ENCODE measurements at places on chromosomes 2 and 18. TPM values are rescaled to one million over a fixed set of nuclear protein-coding genes. Genes with fewer than 3 reads are reported as not detected.

DNA sequence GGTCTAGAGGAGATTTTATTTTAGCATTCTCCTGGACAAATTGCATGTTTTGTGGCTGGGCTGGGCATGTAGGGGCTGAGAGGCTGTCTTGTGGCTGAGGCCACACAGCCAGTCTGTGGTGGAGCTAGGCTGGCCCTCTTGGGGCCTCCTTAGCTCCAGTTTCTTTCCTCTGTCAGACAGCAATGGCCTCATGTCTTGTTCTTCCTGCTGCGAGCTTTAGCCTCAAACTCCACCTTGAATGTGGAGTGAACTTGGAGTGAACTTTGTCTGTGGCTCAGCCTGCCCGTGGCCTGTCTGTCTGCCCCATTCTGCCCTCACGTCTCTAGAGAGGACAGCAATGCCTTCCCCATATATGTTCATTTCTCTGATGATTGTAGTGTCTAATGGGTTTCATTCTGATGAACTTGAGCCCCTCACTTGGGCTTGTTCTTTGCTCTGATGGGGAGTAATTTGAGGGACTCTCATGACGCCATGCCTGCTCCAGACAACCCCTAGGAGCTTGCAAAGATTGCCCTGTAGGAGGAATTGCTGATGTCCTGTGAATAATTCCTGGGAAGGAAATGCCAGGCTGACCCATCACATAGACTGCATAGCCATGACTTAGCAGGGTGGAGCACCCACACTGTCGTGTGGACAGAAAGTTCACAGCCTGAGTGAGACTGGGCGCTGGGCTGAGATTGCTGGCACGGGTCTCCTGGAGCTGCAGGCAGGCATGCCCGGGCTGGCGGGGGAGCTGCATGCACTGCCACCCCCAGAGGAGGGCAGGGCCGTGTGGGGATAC is 42.6 kb downstream of the ASAP2 start:
- no peak for DNase-seq

GRCh38 chr2:241850544-241851324 is 8.0 kb downstream of the PDCD1 start:
- DNase-seq = no peak

SCN3A gene
- not detected for total RNA-seq

DNA sequence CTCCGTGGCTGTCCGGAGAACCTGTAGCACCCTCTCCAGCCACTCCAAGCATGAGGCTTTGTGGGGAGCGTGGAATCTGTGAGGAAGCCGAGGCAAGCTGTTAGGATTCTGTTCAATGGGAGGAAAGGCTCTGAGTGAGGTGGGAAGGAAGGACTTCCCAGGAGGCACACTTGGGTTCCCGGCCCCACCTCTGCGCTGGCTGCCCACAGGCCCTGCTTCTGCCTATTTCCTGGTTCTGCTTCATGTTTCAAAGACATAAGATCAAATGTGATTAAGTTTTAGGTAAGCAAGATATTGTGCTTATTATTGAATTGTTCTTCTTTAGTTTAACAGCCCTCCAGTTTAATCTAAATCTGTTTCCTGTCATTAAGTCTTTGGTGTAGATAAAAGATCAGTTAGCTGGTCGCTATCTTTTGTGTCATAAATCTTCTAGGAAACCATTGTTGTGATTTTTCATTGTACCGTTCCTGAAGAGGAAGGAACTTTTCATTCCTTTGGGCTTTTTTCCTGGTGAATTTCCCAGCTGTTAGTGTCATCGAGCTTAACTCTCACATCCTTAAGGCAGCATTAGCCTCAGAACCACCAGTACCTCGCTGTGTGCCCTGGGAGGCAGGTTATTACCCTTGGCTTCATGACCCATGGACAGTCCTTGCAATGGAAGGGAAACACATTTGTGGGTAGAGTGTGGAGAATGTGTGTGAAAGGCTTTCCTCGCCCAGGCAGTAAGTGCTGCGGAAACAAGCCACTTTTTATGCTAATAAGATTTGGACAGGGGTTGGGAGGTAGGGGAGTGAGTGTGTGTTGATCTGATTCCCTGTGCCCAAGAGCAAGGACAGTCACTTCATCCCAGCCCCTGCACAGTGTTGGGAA is 61.9 kb upstream of the ALPP start:
- DNase-seq = no peak

KHK gene
- 267 TPM for total RNA-seq

DNA sequence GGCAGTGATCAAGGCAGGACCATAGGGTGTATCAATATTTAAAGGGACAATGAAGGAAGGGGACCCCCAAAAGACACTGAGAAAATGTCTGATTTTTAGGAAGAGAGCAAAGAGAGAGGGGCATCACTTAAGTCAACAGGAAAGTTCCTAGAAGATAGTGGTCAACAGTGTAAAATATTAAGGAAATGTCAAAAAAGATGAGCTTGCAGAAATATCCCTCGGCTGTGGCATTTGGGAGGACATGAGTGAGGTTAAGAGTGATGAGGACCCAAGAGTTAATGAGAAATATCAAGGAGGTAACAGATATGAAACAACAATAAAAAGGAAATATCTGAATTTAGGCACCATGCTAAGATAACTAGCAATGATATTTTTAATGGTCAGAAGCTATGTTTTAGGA is 339.6 kb downstream of the TGIF1 start:
- no peak for DNase-seq

IL1F10 gene
- not detected for total RNA-seq

SERPINB4 gene
- not detected for total RNA-seq

DNA sequence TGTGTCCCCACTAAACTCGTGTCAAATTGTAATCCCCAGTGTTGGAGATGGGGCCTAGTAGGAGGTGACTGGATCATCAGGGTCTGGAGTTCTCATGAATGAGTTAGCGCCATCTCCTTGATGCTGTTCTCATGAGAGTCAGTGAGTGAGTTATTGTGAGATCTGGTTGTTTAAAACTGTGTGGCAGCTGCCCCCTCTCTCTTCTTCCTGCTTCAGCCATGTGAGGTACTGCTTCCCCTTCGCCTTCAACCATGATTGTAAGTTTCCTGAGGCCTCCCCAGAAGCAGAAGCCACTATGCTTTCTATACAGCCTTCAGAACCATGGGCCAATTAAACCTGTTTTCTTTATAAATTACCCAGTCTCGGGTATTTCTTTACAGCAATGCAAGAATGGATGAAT is 50.4 kb downstream of the AP1S3 start:
- DNase-seq = no peak

SAG gene
- not detected for total RNA-seq

DNA sequence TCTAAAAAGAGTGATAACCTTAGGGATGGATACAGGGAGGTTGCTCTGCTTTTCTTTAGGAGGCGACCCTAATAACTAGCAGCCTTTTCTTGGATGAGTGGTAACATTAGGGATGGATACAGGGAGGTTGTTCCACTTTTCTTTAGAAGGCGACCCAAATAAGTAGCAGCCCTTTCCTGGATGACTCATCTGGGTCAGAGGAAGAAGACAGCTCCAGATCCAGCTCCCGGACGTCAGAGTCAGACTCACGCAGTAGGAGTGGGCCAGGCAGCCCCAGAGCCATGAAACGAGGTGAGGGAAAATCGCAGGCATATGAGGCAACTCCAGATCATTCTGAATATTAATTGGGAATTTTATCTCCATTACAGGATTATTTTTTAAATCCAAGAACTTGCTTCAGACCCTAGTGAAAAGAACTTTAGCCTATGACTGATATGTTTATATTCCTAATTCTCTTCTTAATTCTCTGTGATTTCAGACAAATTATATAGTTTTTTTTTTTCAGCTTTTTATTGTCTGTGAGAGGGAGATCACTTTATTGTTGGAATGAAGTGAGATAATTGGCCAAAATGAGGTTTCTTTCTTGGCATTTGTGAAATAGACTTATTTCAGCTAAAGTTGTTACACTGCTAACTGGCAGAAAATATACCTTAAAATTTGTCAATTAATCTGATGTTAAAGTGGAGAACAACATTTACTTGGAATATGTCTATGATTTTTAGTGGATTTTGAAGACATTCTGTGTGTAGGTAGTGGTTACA is 31.2 kb upstream of the C1GALT1C1L start:
- no peak for DNase-seq

INO80B gene
- 16.5 TPM for total RNA-seq

DNA sequence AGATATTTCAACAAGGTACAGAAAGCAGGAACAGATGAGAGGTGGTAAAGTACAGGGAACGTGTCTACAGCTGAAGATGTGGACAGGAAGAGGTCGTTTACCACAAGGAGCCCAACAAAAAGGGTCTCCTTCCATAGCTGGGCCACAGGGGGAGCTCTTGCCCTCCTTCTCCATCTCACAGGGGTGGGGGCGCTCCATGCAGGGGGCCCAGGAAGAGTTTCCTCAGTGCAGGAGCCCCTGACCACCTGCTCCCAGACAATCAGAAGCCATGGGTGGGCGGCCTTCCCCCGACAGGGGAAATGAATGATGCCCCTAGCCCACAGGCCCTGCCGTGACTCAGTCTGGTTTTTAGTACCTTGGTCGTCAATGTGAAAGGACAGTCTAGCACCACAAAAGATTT is 163.6 kb upstream of the ZNF516 start:
- DNase-seq = no peak

- no peak for DNase-seq
Observed at GRCh38 chr18:9906481-9906880, 7.3 kb upstream of the VAPA start.

SOWAHC gene
- 21.3 TPM for total RNA-seq

DNA sequence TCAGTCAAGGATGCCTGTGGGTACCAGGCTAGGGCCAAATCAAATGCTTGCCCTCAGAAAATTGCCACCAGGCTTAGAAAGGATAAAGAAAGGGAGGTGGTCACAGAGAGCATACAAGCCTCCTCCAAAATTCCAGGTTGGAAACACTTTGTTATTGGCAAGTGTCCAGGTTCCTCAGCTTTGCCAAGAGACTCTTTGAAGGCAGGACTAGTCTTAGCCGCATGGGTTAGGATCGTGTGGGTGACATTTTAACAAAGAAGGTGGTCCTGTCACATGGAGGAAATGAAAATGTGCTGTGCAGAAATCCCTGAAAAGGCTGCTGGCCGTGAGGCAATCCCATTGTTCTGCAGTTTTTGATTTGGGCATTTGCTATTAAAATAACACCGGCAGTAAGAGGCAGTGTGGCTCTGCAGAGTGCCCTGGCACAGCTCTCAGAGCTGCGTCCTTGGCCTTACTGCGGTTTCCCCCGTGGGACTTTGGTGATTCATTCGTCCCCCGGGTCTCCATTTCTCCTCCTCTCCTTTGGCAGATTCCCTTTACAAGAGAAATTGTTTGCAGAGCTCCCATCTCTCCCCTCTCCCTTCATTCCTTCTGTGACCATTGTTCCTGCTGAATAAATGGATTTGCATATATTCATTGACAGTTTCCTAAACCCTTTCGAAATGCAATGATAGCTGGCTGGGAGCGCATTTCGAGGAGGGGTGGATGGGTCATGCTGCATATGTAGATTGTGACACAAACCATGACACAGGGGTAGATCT is 187.3 kb downstream of the VAPA start:
- no peak for DNase-seq

TNFRSF11A gene
- 1.1 TPM for total RNA-seq

GRCh38 chr2:177799531-177799930 is 273.0 kb downstream of the PDE11A start:
- DNase-seq = no peak

FOXD4L1 gene
- 0.10 TPM for total RNA-seq

GRCh38 chr2:95303191-95303919 is 6.2 kb downstream of the KCNIP3 start:
- no peak for DNase-seq

DNA sequence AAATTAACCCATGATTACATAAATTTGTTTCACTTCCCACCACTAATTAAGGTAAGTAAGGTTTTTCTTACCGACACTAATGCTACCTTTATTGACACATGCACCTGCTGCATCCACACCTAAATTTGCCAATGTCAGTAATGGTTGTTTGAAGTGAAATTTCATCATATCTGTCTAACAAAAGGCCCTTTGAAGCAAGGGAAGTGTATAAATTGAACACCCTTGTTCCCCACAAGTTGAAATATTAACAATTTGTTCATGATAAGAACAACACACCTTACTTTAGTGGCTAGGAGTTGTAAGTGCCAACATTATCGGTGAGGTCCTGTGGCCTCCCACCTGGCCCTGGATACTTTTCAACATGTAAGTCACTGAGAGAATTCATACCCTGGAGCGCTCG is 116.3 kb upstream of the CDCA7 start:
- no peak for DNase-seq

Data from left lobe of liver (tissue), 2 donors.